ENCODE measurements at places on chromosomes 6 and 20. TPM values are rescaled to one million over a fixed set of nuclear protein-coding genes. Genes with fewer than 3 reads are reported as not detected.

DNA sequence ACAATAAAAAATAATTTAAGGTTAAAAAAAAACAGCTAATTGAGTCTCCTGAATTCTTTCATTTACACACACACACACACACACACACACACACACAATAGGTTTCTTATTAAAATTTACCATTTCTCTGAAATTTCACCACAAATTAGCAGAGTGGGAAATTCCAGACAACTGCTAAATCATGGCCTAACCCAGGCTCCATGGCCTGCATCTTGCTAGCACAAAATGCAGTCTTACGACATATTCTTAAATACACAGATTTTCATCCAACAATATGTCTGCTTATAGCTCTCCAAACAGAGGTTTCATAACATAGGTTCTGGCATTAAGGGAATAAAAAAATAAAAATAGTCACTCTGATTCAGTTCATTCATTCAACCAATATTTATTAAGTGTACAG lies 46.9 kb downstream of the SOD2 start:
- DNase-seq: no peak

Gene WFDC8
- total RNA-seq: not detected

DNA sequence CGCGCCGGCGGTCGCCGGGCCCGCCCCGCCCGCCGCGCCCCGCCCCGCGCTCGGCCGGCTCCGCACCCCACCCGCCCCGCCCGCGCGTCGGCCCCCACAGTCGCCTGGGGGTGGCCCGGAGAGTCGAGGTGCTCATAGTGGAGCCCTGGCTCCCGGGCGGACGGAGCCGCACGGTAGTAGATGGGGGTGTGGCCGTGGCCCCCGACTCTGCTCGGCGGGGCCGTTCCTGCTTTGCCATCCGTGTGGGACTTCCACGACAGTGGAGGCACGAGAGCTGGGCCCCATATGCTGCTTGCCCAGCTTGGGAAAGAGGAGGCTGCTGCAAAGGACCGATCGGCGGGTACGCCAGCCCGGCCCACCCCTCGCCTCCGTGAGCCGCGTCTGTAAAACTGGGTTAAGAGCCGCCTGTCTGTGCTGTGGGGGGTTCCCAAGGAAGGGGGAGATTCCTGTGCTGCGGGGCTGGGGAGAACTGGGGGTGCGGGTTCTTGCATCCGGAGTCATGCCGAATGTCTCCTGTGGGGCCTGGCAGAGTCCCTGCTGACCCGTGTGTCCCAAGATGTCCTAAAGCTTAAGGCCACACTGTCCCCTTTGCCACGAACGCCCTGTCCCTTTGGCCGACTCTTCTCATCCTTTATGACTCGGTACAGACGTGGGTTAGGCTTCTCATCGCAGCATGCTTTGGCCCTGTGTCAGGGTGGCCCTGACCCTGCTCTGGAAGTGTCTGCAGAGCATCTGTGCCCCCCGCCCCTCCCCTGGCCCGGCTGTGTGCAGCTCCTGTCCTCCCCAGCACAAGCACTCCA lies at the start of gene OPRL1:
Gene OPRL1, plus strand, starts transcription at position 70 of the 800 bp plus-strand sequence. CDS start 12,639 bp downstream, outside the sequence.
- DNase-seq: no peak

Gene PLA2G7
- total RNA-seq: not detected

DNA sequence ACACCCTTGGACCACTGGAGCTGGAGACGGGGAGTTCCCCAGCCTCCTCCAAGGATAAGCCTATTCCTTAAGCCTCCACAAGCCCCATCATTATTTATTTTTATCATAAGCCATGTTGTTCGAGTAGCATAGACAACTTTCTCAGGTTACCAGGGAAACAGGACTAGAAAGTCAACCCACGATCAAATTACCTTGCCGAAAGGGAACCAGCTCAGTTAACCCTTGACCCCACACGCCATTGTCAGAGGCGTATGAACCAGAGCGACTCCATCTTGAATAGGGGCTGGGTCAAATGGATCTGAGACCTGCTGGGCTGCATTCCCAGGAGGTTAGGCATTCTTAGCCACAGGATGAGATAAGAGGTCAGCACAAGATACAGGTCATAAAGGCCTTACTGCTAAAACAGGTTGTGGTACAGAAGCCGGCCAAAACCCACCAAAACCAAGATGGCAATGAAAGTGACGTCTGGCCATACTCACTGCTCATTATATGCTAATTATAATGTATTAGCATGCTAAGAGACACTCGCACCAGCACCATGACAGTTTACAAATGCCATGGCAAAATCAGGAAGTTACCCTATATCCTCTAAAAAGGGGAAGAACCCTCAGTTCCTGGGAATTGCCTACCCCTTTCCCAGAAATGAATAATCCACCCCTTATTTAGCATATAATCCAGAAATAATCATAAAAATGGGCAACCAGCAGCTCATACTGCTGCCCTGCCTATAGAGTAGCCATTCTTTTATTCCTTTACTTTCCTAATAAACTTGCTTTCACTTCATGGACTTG lies 22.4 kb downstream of the SYNJ2 start:
- DNase-seq: no peak

Gene MOXD1
- not detected for total RNA-seq

Gene GPLD1
- 1.7 TPM for total RNA-seq

- DNase-seq: no peak
These were observed 28.6 kb upstream of the EZR start for GRCh38 chr6:158847786-158848185.

GRCh38 chr6:134287859-134288537 lies 29.9 kb downstream of the SGK1 start:
- no peak for DNase-seq

Gene ADGRF1
- total RNA-seq: not detected

- no peak for DNase-seq
These were observed 15.0 kb downstream of the ESR1 start for GRCh38 chr6:151822252-151823111.

DNA sequence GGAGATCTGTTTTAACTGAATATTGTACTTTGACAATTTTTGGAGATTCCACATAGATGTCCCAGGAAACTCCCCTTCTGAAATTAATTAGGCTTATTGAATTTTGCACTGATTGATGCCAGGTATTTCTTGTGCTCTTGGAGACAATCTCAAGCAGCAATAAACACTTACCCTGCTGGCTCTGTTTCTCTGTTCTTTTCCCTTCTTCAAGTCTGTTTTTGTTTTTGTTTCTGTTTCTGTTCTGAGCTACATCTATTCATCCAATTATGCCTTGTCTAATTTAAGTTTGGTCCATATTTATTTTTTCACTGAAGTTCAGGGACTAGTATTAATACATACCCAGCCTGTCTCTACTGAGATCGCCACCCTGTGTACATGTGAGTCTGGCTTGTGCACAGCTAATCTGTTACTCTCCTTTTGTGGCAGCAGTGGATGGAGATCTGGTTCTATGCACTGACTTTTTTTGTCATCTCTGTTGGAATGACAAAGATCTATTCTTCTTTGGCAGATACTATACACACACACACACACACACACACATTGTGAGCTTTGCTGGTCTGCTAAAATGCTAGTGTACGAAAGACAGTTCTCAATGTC lies 51.9 kb downstream of the IL22RA2 start:
- no peak for DNase-seq
